M059J (cell line): ENCODE measurements at places on chromosomes 4 and X. TPM values are rescaled to one million over a fixed set of nuclear protein-coding genes. Genes with fewer than 3 reads are reported as not detected.

GRCh38 chr4:81905971-81906370 is 434.3 kb upstream of the RASGEF1B start:
- no peak for DNase-seq

The SLC9A6 gene
- total RNA-seq = 39.8 and 48.9 TPM in 2 replicates

The GAGE12H gene
- not detected in 2 replicates for total RNA-seq

The ANKRD37 gene
- total RNA-seq = 6.3 and 8.5 TPM in 2 replicates
